NCI-H2081 (cell line): ENCODE measurements at places on chromosomes 1 and 21.

DNA sequence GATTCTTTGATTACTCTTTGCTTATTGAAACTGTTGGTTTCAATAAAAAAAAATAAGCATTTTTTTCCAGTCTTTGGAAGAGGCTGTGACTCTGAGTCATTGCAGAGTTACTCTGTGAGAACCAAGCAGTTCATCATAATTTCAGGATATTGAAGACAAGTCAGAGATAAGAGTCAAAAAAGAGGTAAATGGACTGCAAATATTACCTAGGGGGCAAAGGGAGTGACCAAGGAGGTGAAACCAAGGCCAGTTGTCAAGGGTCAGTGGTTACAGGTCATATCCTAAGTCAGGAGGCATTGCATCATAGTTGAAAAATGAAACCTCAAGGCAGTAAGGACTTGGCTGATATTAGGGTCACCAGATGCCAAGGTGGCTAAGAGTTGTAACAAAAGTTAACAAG lies 597.1 kb upstream of the USP24 start:
- no peak for DNase-seq

DNA sequence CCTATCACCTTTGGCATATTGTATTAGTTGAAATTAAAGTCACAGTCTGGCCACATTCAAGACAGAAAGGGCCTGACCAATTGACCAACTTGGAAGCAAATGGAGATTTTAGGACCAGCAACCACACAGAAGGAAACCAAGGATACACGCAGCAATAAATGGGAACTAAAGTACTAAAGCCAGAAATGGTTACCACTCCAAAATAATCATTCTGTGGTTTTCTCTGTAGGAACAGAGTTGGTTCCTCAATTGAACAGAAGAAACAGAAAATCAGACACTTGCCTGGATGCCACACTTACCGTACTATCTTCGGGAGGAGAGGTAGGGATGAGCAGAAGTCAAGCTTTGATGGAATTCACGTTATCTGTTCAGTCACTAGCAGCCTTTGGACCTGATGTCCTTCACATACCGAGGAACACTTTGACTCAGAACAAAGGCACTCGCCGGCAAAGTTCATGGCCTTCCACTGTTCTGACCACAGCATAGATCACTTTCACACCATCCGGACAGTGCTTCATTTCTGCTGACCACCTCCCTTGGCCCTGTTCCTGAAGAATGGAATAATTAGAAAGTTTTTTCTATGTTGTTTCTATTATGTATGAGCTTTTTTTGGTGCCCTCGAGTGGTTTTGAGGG lies 96.9 kb downstream of the LPAR3 start:
- no peak for DNase-seq

- DNase-seq = no peak
These were observed 84.3 kb downstream of the TENT5C start for GRCh38 chr1:117689997-117690625.

DNA sequence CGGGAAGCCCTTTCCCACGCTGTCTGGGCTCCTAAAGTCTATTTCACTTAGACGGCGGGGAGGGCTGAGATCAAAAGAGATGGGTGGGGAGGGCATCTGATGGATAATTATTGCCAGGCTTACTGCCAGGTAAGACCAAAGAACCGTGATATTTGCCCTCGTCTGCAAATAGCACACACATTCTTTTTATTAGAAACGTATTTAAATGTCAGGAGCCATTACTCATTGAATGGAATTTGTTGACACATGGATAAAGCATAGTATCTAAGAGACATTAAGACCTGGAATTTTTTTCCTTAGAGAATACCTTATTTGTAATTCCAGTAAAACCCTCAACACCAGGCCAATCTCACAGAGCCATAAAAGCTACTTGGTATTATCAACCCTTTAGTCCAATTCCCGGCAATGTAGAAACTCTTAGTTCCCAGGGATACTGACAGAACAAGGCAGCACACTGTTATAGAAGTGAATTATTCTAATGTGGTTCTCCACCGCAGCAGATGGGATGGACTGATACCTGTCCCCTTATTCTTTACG lies 10.6 kb downstream of the URB1 start:
- DNase-seq = no peak

- DNase-seq = no peak
These were observed at the start of gene CAPN8 for GRCh38 chr1:223665592-223666312. Gene CAPN8, minus strand, starts transcription at chr1:223665701. Its CDS starts 55 bp downstream, at chr1:223665646.

DNA sequence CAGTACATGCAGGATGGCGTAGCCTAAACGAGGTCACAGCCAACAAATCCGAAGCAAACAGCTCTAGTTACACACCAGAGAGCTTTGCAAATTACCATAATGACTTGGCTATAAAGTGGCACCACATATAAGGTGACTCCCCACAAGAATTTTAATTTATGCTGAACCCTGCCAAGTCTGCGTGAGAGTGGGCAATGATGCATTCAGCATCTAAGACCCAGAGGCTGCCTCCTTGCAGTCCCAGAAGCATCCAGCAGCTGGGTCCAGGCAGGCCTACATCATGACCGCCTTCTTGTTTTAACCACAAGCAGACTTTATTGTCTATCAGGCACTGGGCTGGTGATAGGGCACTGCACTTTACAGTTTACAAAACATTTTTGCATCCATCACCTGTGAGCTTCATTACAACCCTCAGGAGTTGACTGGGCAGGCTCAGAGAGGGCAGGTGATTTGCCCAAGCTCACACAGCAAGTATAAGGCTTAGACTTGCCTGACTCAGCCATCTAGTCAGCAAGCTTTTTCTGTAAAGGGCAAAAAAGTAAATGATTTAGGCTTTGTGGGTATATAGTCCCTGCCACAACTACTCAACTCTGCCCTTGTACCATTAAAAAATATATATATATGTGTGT lies 134.6 kb downstream of the GLIS1 start:
- no peak for DNase-seq

GRCh38 chr1:50724626-50725286 lies 235.3 kb downstream of the FAF1 start:
- DNase-seq = no peak

GRCh38 chr1:89725011-89725370 lies 92.1 kb downstream of the LRRC8C start:
- no peak for DNase-seq

DNA sequence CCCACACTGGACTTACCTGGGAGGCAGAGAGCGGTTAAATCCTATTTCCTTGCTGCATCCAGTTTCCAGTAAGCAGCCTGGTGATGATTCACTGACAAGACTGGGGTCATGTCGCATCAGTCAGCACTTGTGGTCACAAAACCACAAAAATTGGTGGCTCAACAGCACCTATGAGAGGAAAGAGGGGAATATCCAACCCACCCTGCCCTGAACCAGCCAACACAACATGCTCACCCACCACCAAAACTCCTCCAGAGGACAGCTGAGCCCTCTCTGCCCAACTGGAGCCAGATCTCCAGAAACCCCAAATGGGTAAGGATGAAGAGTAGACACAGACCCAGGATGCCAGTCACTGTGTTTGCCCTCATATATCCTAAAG lies 64.0 kb downstream of the CD46 start:
- no peak for DNase-seq

- DNase-seq = no peak
These were observed 51.5 kb downstream of the CTH start for GRCh38 chr1:70462611-70463010.

DNA sequence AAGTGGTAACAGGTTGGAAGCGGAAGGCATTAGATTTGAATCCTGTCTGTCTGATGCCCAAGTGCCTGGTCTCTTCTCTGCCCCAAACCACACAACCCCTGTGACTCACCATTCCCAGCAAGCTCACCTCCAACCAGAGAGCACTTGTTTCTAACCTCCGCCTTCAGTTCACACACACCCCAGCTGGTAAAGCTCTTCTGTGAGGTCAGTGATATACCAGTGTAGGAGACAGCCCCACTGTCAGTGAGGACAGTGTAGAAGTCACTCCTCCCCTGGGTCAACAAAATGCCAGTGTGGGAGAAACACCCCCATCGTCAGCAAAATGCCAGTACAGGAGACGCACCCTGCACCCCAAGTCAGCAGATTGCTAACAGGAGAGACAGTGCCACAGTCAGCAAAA lies 2.6 kb downstream of the RIMS3 start:
- DNase-seq = no peak

GRCh38 chr1:234862360-234862943 lies 252.5 kb upstream of the IRF2BP2 start:
- DNase-seq = no peak

DNA sequence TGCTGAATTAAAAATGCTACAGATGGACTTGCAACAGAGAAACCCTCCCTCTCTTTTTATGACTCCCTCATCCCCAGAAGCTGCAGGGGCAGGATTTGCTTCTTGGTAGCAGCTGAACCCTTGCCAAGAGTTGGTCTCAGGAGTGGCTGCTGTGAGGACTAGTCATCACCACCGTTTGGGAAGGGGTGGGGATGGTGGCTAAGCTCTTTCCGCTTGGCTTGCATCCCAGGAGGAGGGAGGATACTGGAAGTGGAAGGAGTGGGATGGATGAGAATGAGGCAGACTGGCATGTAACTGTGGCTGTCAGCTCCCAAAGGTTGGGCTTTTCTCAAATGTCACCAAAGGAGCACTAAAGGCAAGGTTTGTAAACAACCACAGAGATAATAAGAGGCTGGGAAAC lies 50.8 kb upstream of the COL24A1 start:
- DNase-seq = peak; percentile 27

DNA sequence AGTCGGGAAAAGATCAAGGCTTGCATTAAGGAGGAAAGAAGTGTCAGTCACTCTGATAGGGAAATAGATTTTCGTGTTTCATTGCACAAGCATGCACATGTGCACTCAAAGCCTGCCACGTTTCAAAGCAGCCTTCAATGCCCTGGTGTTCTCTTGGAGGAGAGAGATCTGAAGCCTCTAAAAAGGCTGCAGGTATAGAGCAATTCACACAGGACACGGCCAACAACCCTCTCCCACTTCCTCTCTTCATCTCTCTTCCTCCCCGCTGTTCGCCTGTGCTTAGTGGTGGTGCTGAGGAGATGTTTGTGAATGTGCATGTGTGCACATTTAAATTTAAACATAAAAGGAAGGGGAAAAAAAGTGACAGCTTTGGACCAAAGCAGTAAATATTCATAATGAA lies 117.7 kb downstream of the NUF2 start:
- no peak for DNase-seq

DNA sequence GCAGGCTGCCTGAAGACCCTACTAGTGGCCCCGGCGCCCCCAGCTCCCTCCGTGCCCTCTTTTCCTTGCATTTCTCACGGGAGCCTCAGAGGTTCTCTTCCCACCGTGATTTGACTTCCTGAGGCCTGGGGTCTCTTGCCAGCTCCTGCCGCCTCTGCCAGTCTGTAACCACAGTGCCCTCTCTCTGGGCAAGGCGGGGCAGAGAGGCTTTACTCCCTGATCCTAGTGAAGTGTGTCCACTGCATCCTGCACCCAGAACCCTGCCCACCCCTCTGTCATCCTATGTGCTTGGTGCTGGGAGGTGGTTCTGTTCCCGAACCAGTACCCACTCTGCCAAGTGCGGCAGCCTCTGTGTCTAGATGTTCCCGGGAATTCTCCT lies 2.4 kb downstream of the ESPN start:
- DNase-seq = no peak

- no peak for DNase-seq
These were observed 25.3 kb downstream of the F13B start for GRCh38 chr1:197041486-197042353.

- no peak for DNase-seq
These were observed 7.8 kb downstream of the CASZ1 start for GRCh38 chr1:10788592-10789006.

DNA sequence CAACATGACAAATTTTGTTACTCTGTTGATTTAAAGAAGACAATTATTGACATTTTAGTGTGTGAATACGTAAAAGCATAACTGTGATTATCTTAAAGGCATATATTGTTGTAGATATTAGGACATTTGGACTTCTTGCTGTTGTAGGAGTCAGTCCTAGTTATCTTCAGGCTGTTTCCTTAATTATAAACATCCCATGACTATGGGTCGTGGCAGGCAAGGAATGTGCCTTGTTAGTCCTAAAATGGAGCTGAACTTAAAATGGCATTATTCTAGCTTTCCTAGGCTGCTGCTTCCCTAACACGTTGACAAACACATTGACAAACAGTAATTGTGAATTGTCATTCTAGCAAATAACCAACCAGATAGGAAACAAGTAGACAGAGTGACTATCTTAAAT lies 4.4 kb upstream of the MPZL1 start:
- DNase-seq = no peak

GRCh38 chr1:234558330-234558836 lies 51.6 kb downstream of the IRF2BP2 start:
- no peak for DNase-seq

- no peak for DNase-seq
These were observed 395.4 kb downstream of the RRAGC start for GRCh38 chr1:38464071-38464661.

DNA sequence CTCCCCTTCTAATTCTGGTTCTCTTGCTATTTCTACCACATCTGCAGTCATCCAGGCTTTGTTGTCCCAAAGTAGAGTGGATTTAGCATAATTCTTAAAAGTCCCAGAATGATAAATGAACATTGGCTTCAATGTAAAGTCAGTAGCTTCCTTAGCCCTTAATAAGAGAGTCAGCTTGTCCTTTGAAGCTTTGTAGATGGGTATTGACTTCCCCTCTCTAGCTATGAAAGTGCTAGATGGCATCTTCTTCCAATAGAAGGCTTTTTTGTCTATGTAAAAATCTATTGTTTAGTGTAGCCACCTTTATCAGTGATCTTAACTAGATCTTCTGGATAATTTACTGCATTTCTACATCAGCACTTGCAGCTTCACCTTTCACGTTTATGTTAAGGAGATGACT lies 181.4 kb upstream of the B3GALT2 start:
- no peak for DNase-seq
